ENCODE measurements at places on chromosomes 1 and 21.

GRCh38 chr1:94708811-94709210 is 111.3 kb upstream of the SLC44A3 start:
- DNase-seq = no peak

DNA sequence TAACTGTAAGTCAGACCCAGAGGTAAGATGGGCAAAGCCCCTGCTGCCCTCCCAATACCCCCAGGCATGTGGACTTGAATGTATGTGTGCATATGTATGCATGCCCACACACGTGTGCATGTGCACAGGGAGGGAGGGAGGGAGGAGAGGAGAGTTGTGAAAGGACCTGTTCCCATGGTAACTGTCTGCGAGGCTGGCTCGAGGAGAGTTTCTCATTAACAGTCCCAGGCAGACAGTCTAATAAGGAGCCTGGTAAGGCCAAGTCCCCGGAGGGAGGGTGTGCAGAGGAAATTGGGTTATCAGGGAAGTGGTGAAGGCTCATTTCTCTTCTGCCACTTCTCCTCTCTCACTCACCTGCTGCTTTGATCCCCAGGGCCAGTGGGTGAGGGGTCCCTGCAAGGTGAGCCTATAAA is 74.9 kb downstream of the NFASC start:
- no peak for DNase-seq

DNA sequence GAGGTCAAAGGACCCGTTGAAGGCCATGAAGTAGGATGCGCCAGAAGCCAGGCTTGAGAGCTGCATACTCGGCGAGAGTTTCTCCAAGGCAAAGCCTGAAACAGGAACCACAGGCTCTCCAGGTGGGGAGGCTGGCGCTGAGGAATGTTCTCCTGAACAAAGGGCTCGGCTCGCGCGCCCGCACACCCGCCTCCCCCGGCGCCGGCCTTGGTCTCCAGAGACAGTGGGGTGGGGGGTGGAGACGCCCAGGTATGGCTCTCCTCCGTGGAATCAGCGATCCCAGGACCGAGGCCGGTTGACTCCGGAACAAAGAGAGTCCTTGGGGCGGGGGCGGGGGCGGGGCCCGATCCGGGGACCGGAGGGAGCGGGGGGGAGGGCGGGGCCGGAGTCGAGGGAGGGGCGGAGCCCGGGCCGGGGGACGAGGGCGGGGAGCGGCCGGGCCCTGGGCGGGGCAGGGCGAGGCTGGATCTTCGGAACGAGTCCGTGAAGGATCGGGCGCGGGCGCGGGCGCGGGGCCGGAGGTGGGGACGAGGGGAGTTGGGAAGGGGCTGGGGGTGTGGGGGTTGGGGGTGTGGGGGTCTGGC is 85.0 kb downstream of the NKAIN1 start:
- peak; percentile 51 for DNase-seq

GRCh38 chr1:236149696-236150228 is 7.4 kb downstream of the GPR137B start:
- DNase-seq = no peak

All from stimulated activated CD8-positive, alpha-beta memory T cell treated with anti-CD3 and anti-CD28 coated beads, Interleukin-7, amount 100 ng/mL, for 48 hours (primary cell).